ENCODE measurements at places on chromosomes 16 and 17.

DNA sequence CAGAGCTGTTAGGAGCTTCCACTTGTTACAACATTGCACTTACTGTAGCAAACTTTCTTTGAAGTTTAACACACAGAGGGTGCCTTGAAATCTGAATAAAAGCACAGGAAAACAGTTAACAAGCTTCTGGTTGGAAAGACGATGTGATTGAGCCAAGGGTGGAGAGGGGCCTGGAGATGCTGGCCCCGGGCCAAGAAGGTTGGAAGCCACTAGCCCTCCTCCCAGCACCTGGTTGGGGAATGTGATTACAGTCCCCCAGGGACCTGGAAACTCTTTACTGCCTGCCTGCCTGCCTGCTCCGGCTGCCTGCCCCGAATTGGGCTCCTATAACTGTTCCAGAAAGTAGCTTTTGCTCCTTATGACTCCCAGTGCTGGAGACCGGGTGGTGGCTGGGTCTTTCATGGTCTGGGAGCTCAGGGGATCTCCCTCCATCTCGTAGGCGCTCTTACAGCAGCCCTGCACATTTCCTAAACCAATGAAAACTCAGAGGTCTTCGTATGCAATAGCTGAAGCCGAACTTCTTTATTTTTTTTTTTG lies 48.0 kb upstream of the ZFHX3 start:
- DNase-seq, result no peak

- no peak for DNase-seq
These were observed 153.8 kb downstream of the SNX11 start for GRCh38 chr17:48261297-48261880.

GRCh38 chr17:15409721-15410250 lies 57.6 kb downstream of the CDRT4 start:
- DNase-seq, result peak; percentile 15

GRCh38 chr16:75342308-75342811 lies 90.9 kb upstream of the BCAR1 start:
- no peak for DNase-seq

DNA sequence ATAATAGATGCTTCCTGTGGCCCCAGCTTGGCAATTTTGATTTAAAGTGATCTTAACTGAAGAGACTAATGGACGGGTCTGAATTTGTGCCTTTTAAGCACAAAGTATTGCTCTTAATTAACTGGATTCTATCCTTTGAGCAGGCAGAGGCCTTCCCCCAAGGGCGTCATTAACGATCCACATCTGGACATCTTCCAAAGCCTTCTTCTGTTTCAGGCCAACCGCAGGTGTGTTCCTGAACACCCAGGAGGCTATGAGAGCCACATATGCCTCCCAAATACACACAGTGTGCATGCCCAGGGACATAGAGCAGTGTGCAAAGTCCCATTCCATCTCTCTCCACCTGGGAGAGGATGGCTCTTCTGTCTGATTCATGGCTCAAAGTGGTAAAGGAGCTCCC lies 42.3 kb downstream of the MAPT start:
- no peak for DNase-seq

DNA sequence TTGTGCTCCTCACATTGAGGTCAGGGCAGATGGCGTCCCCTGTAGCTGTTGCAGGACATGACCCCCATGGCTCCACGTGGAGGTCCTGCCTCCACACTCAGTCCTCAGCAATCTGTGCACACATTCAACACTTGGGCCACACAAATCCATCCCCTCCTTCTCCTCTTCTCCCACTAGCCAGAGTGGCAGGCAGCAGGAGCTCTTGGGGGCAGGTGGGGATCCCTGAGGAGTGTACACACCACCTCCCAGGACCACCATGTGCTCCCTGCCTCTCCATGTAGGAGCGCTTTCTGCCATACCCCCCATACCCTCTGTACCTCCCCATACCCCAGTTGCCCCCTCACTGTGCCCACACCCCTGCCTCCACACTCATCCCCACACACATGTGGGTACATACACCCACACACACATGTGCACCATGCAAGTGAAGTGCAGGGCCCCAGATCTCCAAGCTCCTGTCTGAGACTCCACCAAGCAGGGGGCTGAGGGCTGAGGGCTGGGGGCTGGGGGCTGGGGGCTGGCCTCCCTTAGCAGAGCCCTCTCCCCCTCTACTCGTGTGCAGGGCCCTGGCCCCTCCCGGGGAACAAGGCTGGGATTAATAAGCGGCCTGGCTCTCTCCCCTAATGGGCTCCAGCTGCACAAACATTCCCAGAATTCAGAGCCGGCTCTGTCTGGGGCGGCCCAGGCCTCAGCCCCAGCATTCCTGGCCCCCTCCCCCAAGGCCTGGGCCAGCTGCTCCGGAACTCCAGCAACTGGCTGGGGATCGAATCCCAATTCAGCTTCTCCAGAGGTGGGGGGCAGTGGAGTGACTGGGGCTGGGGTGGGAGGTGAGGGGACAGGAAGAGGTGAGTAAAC lies 48.2 kb upstream of the MEIOC start:
- DNase-seq, result no peak

DNA sequence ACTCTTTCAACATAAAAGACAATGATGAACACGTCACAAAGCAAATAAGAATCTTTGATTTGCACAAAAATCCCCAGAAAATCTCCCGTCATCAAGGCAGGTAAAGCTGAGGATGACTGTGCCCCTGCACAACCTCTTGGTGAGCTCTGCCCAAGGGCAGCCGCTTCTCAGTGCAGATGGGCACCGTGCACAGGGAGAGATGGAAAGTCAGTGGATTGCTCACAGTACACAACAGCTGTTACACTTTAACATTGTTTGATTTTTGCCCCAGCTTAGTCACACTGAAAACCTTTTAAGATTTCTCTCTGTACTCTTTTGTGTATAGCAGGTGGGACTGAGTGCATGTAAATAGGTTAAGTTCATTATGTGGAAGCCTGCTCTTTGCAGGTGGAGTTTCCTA lies 104.2 kb downstream of the CDK5R1 start:
- DNase-seq, result no peak

DNA sequence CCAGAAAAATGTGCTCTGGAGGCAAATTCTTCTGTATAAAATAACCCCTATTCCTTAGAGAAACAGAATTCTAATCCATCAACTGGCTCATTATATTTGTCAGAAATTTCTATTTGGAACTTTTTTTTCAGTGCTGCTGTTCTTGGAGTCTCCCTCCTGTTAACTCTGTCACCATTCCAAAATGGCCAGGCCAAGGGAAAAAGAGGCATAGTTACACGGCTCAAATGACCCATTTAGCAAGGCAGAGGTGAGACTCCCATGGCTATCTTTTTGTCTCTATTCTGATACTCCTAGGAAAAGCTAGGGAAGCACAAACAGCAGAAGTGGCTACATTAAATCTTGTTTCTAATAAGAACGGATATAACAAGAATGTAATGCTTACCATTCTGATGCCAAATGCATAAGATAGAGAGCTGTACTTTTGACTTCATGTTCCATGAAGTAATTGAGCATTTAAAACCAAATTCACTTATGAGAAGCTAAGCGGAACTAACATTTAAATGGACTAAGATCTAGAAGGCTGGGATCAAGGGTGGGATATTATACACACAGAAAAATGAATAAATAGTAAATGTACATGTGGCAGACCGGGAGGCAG lies 64.4 kb upstream of the CORO6 start:
- DNase-seq, result no peak

- DNase-seq, result no peak
These were observed 15.7 kb upstream of the WFDC1 start for GRCh38 chr16:84278968-84279367.

- DNase-seq, result no peak
These were observed 28.3 kb upstream of the GOSR2 start for GRCh38 chr17:46894476-46895151.

GRCh38 chr16:13554005-13554404 lies 365.9 kb upstream of the ERCC4 start:
- DNase-seq, result no peak

DNA sequence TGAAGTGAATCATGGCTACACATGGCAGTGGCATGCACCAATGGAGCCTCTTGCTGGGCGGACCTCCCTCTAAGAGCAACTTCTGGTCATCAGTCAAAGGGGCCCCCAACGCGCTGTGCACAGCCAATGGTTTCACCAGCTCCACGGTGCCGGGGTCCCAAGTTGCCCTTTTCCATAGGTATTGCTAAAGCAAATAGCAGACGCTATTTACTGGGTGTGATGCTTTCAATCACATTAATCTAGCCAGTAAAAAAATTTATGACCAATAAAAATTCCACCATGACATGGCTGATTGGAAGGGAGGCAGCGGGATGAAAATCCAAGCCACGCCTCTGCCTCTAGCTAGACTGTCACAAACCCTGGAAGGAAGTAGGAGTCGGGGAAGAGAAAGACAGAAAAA lies 680.3 kb upstream of the SOX9 start:
- DNase-seq, result no peak

DNA sequence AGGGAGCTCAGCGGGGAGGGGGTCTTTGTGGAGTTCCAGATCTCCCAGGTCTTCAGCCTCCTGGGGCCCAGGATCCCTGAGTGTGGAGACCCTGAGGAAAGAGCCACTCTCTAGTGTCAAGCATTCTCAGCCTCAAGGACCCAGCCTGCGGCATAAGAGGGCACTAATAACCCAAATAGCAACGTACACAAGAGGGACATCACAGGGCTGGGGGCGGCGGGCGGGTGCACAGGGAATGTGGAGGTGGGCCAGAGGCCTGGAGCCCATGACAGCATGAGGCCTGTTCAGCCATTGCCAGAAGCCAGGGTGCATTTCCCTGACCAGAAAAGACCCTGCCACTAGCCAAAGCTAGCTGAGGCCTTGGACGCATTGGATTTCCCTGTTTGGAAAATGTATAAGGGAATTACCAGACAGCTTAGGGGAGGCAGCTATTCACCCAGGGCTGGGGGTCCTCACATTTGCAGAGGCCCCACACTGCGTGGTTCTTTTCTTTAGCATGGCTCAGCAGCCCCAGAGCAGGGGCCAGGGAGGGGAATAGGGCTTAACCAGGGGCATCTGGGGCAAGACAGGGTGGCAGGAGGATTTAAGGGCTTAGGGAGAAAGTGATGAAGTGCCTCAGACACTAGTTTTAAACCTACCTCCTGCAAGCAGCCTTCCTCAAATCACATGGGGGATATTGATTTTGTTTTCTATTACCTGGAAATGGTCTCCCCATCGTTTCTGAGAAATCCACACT lies 13.5 kb upstream of the ALOX15B start:
- no peak for DNase-seq

GRCh38 chr16:72989579-72990551 lies 58.1 kb downstream of the ZFHX3 start:
- peak; percentile 94 for DNase-seq

GRCh38 chr16:10228779-10229178 lies 46.6 kb upstream of the GRIN2A start:
- DNase-seq, result no peak

DNA sequence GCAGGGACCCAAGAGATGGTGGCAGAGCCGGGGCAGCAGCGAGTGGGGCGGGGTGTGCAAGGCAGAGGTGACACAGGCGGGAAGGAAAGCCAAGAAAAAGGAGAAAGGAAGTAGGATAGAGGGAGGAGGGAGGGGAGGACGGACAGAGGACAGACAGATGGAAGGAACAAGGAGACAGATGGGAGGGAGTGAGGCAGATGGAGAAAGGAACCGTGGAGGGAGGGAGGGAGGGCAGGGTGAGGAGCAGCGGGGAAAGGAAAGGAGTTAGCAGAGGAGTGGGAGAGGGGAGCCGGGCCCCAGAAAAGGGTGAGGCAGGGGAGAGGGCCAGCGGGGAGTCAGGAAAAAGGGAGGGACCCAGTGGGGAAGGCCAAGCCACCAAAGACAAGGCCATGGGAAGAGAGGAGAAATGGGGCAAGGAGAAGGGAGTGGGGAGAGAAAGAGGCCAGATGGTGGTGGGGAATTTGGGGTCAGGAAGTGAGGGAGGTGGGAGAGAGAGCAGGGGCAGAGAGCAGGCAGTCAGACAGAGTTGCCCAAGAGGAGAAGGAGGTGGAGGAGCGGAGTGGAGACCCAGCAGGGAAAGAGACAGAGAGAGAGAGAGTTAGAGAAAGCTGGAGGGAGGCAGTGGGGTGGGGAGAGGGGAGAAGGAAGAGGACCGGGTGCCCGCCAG lies 13.2 kb upstream of the ASGR1 start:
- DNase-seq, result no peak

All from ascending aorta (tissue), 2 donors.